ENCODE measurements at places on chromosomes 4 and X. TPM values are rescaled to one million over a fixed set of nuclear protein-coding genes. Genes with fewer than 3 reads are reported as not detected.

Gene FGFR3
- 15.4 TPM for total RNA-seq

Gene ARHGAP6
- 9.4 TPM for total RNA-seq

Gene N4BP2
- 6.4 TPM for total RNA-seq

Gene NPFFR2
- not detected for total RNA-seq

Gene NALF2
- total RNA-seq: 35.5 TPM

Gene GRK4
- total RNA-seq: 8.2 TPM

Gene MAP3K15
- total RNA-seq: not detected

GRCh38 chr4:146343776-146344175 is 129.4 kb downstream of the REELD1 start:
- H3K4me1 ChIP-seq: no peaks in the 10 kb centered on the region
- no peaks in the 10 kb centered on the region for H3K36me3 ChIP-seq
- no peak for DNase-seq
- H3K4me3 ChIP-seq: no peak overlapping the region
- no peaks in the 10 kb centered on the region for H3K27me3 ChIP-seq
- no peak overlapping the region for H3K27ac ChIP-seq

- H3K36me3 ChIP-seq: no peaks in the 10 kb centered on the region
- H3K4me1 ChIP-seq: peaks cover 5% of the 10 kb centered on the region
- no peak overlapping the region for H3K4me3 ChIP-seq
Measured at GRCh38 chrX:24479924-24480323, 14.8 kb downstream of the PDK3 start.

DNA sequence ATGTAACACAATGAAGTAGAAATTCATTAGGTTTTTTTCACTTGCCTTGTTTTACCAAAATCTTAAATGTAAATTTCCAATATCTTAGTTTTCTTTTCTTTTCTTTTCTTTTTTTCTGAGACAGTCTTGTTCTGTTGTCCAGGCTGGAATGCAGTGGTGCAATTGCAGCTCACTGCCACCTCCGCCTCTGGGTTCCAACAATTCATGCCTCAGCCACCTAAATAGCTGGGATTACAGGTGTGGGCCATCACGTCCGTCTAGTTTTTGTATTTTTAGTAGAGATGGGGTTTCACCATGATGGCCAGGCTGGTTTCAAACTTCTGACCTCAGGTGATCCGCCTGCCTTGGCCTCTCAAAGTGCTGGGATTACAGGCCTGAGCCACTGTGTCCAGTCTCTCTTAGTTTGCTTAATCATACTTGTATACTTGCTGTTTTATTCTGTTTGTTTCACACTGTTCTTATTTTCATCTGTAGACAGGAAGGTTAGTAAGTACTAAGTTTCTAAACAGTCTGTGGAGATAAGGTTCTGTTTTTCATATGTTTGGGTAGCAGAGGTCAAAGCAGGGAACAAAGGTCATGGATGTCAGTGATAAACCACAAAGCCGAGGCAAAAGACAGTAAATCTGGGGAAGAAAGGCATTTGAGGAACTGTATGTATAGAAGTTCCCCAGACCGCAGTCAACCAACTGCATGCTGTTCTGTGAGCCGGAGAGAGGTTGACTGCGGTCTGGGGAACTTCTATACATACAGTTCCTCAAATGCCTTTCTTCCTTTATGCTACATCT is 129.1 kb downstream of the CBR4 start:
- H3K27ac ChIP-seq: peak overlapping the region; percentile 24
- no peaks in the 10 kb centered on the region for H3K27me3 ChIP-seq
- H3K4me1 ChIP-seq: peaks cover 78% of the 10 kb centered on the region
- H3K36me3 ChIP-seq: peaks cover 79% of the 10 kb centered on the region
- no peak overlapping the region for H3K4me3 ChIP-seq
- no peak for DNase-seq

- H3K27me3 ChIP-seq: no peaks in the 10 kb centered on the region
- DNase-seq: no peak
- H3K36me3 ChIP-seq: no peaks in the 10 kb centered on the region
- H3K27ac ChIP-seq: no peak overlapping the region
- H3K4me3 ChIP-seq: no peak overlapping the region
- no peaks in the 10 kb centered on the region for H3K4me1 ChIP-seq
Measured at GRCh38 chrX:77404419-77404818, 42.8 kb upstream of the FGF16 start.

- peaks cover 41% of the 10 kb centered on the region for H3K4me1 ChIP-seq
- no peaks in the 10 kb centered on the region for H3K36me3 ChIP-seq
- H3K4me3 ChIP-seq: peak overlapping the region; percentile 1
- H3K27ac ChIP-seq: no peak overlapping the region
Measured at GRCh38 chr4:26346203-26346620, 25.4 kb downstream of the RBPJ start.

- no peaks in the 10 kb centered on the region for H3K27me3 ChIP-seq
- H3K36me3 ChIP-seq: no peaks in the 10 kb centered on the region
- DNase-seq: no peak
- no peak overlapping the region for H3K4me3 ChIP-seq
- H3K27ac ChIP-seq: no peak overlapping the region
- H3K4me1 ChIP-seq: no peaks in the 10 kb centered on the region
Measured at GRCh38 chrX:8879750-8880149, 78.6 kb upstream of the FAM9A start.

- no peak overlapping the region for H3K4me3 ChIP-seq
- no peak for DNase-seq
- no peak overlapping the region for H3K27ac ChIP-seq
- no peaks in the 10 kb centered on the region for H3K27me3 ChIP-seq
Measured at GRCh38 chr4:74369855-74370254, 4.9 kb downstream of the EREG start.

- DNase-seq: no peak
- no peak overlapping the region for H3K4me3 ChIP-seq
- H3K27ac ChIP-seq: no peak overlapping the region
- no peaks in the 10 kb centered on the region for H3K4me1 ChIP-seq
- H3K36me3 ChIP-seq: no peaks in the 10 kb centered on the region
- no peaks in the 10 kb centered on the region for H3K27me3 ChIP-seq
Measured at GRCh38 chr4:145828802-145829485, 109.7 kb downstream of the ZNF827 start.

DNA sequence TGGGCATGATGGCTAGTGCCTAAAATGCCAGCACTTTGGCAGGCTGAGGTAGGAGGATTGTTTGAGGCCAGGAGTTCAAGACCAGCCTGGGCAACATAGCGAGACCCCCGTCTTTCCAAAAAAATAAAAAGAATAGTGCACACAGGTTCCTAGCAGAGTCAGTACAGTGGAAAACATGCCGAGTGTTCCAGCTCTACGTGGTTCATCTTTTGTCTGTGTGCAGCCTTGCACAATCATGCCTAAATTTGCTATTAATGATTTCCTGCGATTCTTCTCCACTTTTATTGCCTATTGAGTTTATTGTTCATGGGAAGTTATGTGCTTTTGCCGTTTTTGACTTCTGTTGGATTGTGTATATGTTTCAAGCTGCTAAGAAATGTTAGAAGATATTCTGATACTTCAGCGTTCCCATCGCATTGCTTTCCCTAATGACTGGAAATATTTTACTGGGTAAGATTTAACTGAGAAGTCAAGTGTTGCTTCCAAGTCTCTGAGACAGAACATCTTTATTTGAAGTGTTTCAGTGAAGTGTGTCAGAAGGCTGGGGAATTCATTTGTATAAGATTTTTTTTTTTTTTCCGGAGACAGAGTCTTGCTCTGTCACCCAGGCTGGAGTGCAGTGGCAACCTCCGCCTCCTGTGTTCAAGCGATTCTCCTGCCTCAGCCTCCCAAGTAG is 11.3 kb downstream of the DOCK11 start:
- no peaks in the 10 kb centered on the region for H3K27me3 ChIP-seq
- no peak for DNase-seq
- no peaks in the 10 kb centered on the region for H3K36me3 ChIP-seq
- H3K4me1 ChIP-seq: no peaks in the 10 kb centered on the region

Measured in right atrium auricular region (tissue), 2 donors.